ENCODE measurements at places on chromosomes 13 and 19. TPM values are rescaled to one million over a fixed set of nuclear protein-coding genes. Genes with fewer than 3 reads are reported as not detected.
A peak's percentile ranks its signal among the peaks of the same experiment; 100 is the strongest.

The TNFSF9 gene
- 1.6 TPM for total RNA-seq

- peak; percentile 91 for DNase-seq
- no peaks in the 10 kb centered on the region for H3K36me3 ChIP-seq
- no peaks in the 10 kb centered on the region for H3K27me3 ChIP-seq
These were observed 83.2 kb upstream of the MCF2L start for GRCh38 chr13:112885782-112886268.

The SLC25A42 gene
- total RNA-seq: 10.3 TPM

DNA sequence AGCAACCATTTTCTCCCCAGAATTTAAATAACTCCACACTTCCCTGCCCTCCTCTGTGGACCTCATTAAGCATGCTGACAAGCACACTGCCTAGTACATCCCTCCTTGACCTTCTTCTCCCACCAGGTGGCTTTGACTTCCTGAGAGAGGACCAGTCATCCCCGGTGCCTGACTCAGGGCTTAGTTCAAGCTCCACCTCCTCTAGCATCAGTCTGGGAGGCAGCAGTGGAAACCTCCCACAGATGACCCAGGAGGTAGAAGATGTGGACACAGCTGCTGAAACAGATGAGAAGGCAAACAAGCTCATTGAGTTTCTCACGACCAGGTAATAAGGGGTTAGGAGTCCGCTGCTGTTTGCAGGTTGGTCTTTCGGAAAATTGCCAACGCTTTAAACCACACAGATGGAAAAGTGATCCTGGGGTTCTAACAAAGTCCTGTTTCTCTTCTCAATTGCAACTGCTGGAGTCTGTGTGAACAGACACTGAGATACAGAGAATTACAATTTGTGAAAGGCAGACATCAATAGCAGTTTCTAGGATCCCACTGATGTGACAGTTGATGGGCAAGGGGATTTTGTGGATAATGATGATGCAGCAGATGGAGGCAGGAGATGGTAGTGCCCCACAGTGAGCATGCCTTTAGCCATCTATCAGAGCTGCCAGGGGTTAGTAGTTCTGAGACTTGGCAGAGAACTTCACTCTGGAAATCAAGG, 86.7 kb downstream of the ZAR1L start:
- DNase-seq: no peak
- peaks cover 4% of the 10 kb centered on the region for H3K36me3 ChIP-seq

DNA sequence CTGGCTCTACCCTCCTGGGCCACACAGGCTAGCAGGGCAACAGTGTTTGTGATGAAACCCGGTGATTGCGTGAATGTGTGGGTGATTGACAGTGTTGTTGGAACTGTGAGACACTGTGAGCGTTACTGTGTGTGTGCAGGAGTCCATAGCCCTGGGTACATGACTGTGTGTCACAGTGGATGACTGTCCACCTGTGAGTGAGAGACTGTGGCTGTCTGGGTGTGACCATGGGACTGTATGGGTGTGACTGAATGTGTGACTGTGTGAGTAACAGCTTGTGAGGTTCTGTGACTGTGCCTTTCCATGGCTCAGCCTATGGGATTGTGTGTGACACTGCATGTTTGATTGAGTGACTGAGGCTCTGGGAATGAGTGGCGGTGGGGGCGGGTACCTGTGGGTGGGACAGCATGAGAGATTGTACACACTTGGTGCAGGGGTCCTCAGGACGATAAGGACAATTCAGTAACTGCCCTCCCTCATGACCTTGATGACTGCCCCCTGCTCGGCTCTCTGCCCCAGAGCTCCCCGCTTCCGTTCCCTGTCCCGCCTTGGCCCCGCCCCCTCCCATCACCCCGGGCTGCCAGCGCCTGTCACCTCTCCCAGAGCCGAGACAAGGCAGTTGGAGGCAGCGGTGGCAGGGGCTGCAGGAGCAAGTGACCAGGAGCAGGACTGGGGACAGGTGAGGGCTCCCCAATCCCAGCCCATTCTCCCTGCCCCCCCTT, at the start of gene GIPR:
GIPR (plus strand) TSS at position 602 of the 722 bp plus-strand sequence. CDS start 1,300 bp downstream, outside the sequence.
- no peaks in the 10 kb centered on the region for H3K36me3 ChIP-seq
- no peaks in the 10 kb centered on the region for H3K27me3 ChIP-seq
- H3K4me1 ChIP-seq: no peaks in the 10 kb centered on the region
- DNase-seq: peak; percentile 79
- no peak within 1 kb of the TSS for H3K4me3 ChIP-seq
- H3K27ac ChIP-seq: no peak within 1 kb of the TSS

DNA sequence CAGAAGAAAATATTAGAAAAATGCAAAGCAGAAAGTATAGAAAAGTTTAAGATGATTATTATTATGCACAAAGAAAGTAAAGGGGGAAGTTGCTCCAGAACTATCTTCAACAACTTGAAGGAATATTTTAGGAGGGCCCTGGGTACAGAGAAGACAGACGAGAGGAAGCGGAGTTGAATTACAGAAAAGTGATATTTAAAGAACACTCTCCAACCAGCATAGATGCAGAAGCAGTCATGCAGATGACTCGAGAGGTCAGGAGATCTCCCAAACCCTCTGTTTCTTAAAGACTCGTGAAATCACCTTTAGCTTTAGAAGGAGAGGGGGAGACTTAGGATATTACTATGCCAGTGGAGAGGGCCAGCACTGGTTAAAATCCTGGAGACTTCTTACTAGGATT, 8.5 kb upstream of the SHISA2 start:
- DNase-seq: no peak
- no peak overlapping the region for H3K27ac ChIP-seq
- H3K36me3 ChIP-seq: no peaks in the 10 kb centered on the region
- H3K4me1 ChIP-seq: no peaks in the 10 kb centered on the region
- no peak overlapping the region for H3K4me3 ChIP-seq

DNA sequence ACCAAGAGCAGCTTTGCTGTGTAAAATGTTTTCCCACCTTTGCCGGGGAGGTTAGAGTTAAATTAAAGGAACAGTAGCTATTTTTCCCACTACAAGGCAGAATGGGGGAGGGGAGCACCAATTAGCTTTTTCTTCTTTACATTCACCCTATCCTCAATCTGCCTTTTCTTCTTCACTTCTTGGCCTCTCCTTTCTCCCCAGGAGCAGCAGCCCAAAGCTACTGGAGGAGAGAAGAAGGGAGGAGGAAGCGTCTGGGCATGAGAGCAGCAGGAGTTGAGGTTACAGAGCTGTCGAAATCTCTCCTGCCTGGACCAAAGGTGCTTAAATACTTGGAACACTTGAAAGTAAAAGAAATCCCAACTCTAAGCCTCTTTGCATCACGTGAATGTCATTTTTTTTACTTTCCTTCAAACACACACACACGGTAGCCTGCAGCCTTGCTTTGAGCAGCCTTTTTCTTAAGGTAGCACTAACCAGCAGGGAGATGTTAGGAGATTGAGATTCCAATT, 39.0 kb upstream of the WASF3 start:
- no peaks in the 10 kb centered on the region for H3K27me3 ChIP-seq
- no peaks in the 10 kb centered on the region for H3K36me3 ChIP-seq
- no peak overlapping the region for H3K4me3 ChIP-seq
- no peaks in the 10 kb centered on the region for H3K4me1 ChIP-seq
- no peak for DNase-seq
- no peak overlapping the region for H3K27ac ChIP-seq

GRCh38 chr19:1146412-1146699, 27.7 kb downstream of the SBNO2 start:
- H3K4me1 ChIP-seq: no peaks in the 10 kb centered on the region
- no peak overlapping the region for H3K4me3 ChIP-seq
- no peaks in the 10 kb centered on the region for H3K36me3 ChIP-seq
- H3K27ac ChIP-seq: no peak overlapping the region
- no peaks in the 10 kb centered on the region for H3K27me3 ChIP-seq

The ATP1A3 gene
- not detected for total RNA-seq

DNA sequence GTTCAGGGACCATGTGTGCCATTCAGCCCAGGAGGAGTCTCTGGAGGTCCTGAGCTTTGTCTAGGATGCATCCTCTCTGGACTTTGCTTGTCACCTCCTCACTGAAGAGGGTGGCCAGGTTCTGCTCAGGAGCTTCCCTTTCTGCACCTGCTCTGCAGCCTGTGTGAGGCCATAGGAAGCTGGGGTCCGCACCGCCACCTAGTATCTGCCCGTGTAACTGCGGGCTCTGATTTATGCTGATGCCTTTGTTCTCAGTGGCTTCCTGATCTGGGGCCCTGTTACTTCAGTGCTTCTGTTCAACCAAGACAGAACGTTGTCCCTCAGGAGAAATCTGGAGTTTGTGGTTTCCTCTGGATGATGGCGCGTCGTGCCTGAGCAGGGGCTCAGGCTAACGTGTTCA, 15.5 kb downstream of the ZNF610 start:
- DNase-seq: no peak
- H3K27ac ChIP-seq: no peak overlapping the region
- H3K4me1 ChIP-seq: no peaks in the 10 kb centered on the region
- H3K36me3 ChIP-seq: peaks cover 7% of the 10 kb centered on the region

DNA sequence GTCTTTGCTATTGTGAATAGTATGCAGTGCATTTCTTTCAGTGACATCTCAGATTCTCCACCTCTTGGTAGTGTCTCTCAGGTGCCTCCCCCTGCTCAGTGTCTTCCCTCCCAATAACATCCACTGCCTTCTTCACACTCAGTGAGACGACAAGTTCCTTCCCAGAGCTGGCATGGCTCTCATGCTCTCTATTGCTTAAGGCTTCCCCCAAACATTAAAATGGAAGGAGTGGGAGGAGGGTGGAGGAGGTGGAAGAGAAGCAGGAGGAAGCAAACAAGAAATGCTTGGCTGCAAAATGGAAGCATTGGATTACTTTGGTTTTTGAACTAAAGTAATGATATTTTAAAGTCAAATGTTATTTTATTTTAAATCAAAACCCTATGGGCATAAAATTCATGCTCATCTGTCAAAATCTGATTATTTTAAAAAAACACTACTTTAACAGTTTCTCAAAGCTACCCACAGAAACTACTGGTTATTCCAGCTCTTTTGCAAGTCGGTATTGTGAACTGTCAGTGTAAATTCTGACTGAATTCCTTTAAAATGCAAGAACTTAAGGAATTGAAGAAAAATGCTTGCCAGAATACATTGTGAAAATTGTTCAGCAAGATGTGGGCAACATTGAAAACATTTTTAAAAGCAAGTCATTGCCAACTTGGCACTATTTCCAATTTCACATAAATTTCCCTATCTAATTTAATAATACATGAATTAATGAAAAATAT, 727.6 kb upstream of the ARGLU1 start:
- no peaks in the 10 kb centered on the region for H3K36me3 ChIP-seq
- no peak overlapping the region for H3K4me3 ChIP-seq
- no peak for DNase-seq
- H3K27ac ChIP-seq: no peak overlapping the region
- H3K27me3 ChIP-seq: peaks cover 2% of the 10 kb centered on the region

The CKM gene
- not detected for total RNA-seq

DNA sequence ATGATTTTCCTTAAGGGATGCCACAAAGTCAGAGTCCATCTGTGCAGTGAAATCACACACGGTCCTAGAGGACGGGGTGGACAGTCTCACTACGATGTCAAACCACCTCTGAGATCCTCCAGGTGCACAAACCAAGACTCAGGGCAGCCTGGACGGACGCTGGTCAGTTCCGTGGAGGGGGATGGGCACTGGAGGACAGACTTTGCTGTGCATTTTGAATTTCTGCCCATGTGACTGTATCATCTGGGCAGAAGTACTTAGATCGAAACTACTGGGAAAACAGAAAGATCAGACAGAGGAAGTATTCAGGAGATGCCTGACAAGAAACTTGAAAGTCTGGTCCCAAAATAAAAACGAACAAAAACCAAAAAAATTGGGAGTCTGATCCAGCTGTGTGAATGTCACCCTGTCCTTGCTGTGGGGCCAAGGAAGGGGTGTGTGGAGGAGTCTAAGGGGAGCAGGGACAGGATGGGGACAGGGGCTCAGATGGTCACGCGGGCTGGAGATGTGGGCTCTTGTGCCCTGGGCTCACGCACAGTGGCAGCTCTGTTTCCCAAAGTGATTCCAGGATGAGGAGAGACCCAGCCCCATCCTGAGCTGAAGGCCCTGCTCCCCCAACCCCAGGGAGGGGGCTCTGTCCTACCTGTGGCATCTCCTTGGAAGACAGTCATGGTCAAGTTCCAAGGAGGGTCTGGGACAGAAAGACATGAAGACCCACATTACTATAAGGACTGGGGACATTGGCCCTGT, 1.5 kb downstream of the SIGLEC8 start:
- H3K4me1 ChIP-seq: no peaks in the 10 kb centered on the region
- no peak overlapping the region for H3K27ac ChIP-seq
- H3K36me3 ChIP-seq: no peaks in the 10 kb centered on the region
- H3K27me3 ChIP-seq: no peaks in the 10 kb centered on the region
- H3K4me3 ChIP-seq: no peak overlapping the region

The GNG8 gene
- 4.5 TPM for total RNA-seq

The MBD3L2 gene
- not detected for total RNA-seq

The GJB6 gene
- total RNA-seq: not detected

The GPR12 gene
- not detected for total RNA-seq

The ZNF66 gene
- total RNA-seq: 7.7 TPM

- no peak overlapping the region for H3K27ac ChIP-seq
- H3K4me1 ChIP-seq: no peaks in the 10 kb centered on the region
- no peaks in the 10 kb centered on the region for H3K27me3 ChIP-seq
- H3K36me3 ChIP-seq: no peaks in the 10 kb centered on the region
These were observed 267.8 kb downstream of the KCNRG start for GRCh38 chr13:50283017-50283416.

DNA sequence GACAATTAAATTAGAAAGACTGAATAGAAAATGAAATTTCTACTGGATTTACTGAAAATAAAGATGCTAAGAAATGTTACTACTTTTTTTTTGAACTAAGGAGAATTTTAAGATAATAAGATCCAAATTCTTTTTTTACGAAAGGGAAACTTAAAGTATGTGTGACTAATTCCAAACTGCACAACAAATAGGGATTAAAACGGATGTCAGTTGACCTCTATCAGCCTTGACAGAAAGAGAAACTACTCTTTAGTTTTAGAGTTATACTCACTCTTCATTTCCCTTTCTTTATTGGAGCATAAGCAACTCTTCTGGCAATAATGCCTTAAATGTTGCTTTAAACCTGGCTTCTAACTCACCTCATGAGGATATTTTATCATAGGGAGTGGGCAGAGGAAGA, 273.8 kb downstream of the SLITRK6 start:
- no peak overlapping the region for H3K27ac ChIP-seq
- H3K4me3 ChIP-seq: no peak overlapping the region
- no peaks in the 10 kb centered on the region for H3K36me3 ChIP-seq
- H3K27me3 ChIP-seq: no peaks in the 10 kb centered on the region

The PLA2G4C gene
- 19.8 TPM for total RNA-seq

DNA sequence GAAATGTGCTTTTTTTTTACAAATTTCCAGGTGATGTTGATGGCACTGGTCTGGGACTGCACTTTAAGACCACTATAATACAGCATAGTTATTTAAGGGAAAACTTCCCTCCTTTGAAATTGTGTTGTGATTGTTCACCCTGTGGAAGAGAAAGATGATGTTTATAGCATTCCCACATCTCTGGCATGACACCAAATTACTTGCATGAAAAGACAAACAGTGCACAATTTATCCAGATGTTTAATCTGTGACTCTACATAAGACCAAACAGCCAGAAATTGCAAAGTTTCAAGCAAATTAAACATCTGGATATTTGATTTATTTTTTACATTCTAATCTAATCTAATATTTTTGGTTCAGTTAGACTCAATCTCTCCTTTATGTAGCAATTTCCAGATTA, 51.6 kb downstream of the UFM1 start:
- no peak overlapping the region for H3K4me3 ChIP-seq
- H3K4me1 ChIP-seq: no peaks in the 10 kb centered on the region
- H3K27me3 ChIP-seq: no peaks in the 10 kb centered on the region
- DNase-seq: no peak
- no peak overlapping the region for H3K27ac ChIP-seq

- H3K4me3 ChIP-seq: no peak overlapping the region
- DNase-seq: no peak
- no peaks in the 10 kb centered on the region for H3K36me3 ChIP-seq
- H3K4me1 ChIP-seq: no peaks in the 10 kb centered on the region
These were observed 14.2 kb downstream of the ONECUT3 start for GRCh38 chr19:1767464-1767933.

The ODAD3 gene
- total RNA-seq: 1.8 TPM

Measured in aorta (tissue), 5 donors.